ENCODE measurements at places on chromosomes 7 and 10.
A peak's percentile ranks its signal among the peaks of the same experiment; 100 is the strongest.

DNA sequence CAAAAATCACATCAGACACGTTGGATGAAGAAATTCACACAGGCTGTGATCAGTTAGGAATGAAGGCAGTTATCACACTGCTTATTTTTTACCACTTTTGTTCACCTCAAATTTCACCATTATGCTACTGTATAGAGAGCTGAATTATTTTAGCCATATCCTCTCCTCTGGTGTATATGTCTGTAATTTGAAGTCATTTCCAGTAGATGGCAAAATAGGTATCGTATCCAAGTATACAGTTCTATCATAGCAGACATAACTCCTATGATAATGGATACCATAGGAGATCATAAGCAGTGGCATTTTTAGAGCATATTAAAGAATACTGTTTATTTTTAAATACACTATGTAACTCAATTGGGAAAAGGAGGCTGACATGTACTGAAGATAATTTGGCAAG is 909.7 kb downstream of the DNAJB9 start:
- no peak for DNase-seq

DNA sequence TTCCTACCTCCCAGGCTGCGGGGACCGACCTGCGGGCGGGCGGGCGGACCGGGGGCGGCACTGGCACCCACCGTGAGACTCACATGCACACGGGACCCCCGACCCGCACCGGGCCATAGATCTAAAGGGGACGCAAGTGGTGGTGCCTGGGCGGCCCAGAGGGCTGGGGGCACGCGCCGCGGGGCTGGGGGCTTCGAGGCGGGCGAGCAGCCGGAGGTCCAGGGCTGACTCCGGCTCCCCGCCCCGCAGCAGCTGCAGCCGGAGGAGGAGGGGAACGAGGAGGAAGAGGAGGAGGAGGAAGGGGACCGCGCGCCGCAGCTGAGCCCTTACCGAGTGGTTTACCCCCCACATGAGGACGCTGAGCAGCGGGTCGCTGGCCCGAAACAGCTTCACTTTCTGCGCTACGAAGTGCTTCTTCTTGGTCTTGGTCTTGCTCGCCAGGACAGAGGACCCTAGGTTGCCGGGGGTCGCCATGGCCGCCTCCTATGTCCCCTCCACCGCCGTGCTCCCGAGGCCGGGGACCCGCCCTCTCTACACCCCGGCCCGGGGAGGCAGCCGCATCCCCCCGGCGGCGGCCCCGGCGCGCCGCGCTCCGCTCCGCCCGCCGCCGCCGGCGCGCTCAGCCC is 412 bp downstream of the PIP4K2A start:
- DNase-seq = peak; percentile 52

DNA sequence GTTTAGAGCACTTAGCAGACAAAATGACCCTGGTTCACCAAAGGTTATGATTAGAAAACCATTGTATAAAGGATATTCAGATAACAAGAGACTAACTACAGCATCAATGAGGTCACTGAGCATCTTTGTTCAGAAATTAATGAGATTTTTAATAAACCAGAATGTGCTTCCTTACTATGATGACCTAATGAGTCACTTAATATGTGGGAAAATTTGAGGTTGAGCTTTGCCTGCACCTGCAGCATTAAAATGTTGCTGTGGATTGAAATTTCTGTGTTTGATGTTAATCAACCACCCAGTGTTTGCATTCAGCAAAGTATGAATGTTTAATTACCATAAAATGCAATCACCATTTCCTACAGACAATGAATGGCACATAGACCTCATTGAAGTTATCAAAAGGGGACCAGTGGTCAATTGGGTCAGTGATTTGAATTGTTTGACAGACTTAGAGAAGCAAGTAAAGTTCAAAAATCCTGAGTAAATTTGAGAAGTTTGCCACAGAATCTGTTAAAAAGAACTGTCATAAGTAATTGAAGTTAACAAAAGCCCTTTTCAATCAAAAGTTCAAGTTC is 45.8 kb downstream of the EXOC6 start:
- DNase-seq = no peak

DNA sequence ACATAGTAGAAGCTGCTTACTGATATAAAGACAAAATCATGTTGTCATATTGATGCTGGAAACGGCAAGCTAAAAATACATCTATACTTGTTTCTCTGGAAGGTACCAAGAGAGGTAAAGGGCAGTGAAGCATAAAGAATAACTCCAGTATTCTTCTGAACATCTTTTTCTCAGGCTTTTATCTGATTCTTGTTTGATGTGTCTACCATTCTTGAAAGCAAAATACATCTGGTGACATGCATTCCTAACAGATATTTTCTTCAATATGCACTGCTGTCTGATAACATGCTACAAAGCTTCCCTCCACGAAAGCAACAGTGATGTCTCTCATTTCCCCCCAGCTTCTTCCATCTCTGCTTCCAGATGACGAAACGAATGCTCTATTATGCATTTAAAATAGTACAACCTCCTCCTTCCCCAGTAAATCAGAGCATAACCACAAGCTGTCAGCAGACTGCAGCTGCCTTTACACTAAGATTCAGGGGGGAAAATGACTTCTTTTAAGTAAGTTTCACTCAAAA is 100.8 kb downstream of the ARHGAP21 start:
- DNase-seq = no peak

GRCh38 chr7:143214789-143215679 is 6.8 kb upstream of the TAS2R40 start:
- DNase-seq = peak; percentile 95

GRCh38 chr7:81525841-81526240 is 244.0 kb downstream of the HGF start:
- no peak for DNase-seq

GRCh38 chr10:100934084-100934659 is 21.4 kb downstream of the SLF2 start:
- no peak for DNase-seq

DNA sequence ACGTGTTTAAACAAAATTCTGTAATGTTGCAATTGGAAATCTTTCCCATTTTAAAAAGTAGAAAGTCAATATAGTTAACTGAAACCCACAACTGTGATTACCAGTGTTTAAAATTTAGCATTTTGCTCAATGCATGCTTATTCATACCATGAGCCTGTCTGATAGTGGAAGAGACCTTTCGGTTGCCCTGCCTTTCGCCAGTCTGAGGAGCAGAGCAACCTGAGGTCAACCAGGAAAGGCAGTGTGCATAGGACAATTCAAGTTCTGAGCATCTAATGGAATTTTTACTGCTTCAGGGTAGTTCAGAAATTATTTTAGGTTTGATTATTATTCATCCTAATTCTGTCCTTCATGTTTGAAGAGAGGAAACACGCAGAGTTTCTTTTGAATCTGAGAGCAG is 100.8 kb downstream of the CUBN start:
- no peak for DNase-seq

- no peak for DNase-seq
Measured at GRCh38 chr10:30529373-30529998, 95.5 kb downstream of the MAP3K8 start.

- no peak for DNase-seq
Measured at GRCh38 chr10:79995979-79996634, 47.2 kb upstream of the SFTPD start.

- no peak for DNase-seq
Measured at GRCh38 chr10:99467236-99467999, 37.0 kb upstream of the GOT1 start.

- no peak for DNase-seq
Measured at GRCh38 chr10:111974325-111974724, 209.2 kb downstream of the GPAM start.

DNA sequence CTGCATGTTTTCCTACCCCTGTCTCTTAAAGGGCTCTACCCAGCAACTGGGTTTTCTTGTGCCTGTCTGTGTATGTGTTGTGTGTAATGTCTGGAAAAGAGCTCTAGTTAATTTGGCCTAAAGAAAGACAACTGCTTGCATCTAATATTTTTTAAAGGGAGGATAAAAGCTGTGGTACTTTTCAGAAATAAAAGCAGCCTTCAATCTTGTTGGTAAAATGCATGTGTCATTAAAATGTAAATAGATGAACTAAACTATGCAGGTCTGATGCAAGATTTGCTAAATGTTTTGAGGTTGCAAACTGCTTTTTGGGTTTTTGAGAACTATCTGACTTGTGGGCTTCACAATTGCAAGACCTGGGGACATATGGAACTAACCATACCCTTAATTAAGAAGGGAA is 445.3 kb downstream of the HTR7 start:
- DNase-seq = peak; percentile 18

GRCh38 chr7:158391141-158391540 is 196.5 kb downstream of the PTPRN2 start:
- DNase-seq = no peak

- no peak for DNase-seq
Measured at GRCh38 chr10:43649185-43649523, 473 bp upstream of the ZNF32 start.

- no peak for DNase-seq
Measured at GRCh38 chr10:96685306-96685705, 35.0 kb downstream of the PIK3AP1 start.

GRCh38 chr10:31902625-31903024 is 26.0 kb downstream of the ARHGAP12 start:
- no peak for DNase-seq

All from adipocyte (in vitro differentiated cells).